HepG2 (cell line): ENCODE measurements at places on chromosomes 5 and 9.

GRCh38 chr5:146461319-146461718 lies 14.2 kb downstream of the TCERG1 start:
- DNase-seq: no peak

DNA sequence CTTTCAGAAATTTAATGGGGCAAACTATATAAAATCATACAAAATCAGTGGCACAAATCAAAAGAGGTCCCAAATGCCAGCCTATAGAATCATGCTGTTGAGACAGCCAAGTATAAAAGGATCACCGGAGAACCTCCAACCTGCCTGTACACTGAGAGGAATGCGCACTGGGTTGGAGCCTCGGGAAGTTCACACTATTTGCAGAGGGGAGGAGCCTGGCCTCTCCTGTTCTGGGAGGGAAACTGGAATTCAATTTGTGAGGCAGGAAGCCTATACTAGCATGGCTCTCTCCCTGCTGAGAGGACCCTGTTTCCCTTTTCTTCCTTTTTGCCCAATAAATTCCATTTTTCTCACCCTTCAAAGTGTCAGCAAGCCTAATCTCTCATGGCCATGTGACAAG lies 406.0 kb downstream of the HINT1 start:
- DNase-seq: no peak

- DNase-seq: no peak
These were observed 70.8 kb downstream of the ROR2 start for GRCh38 chr9:91879231-91879630.

GRCh38 chr5:128334010-128334716 lies 203.9 kb downstream of the FBN2 start:
- no peak for DNase-seq

DNA sequence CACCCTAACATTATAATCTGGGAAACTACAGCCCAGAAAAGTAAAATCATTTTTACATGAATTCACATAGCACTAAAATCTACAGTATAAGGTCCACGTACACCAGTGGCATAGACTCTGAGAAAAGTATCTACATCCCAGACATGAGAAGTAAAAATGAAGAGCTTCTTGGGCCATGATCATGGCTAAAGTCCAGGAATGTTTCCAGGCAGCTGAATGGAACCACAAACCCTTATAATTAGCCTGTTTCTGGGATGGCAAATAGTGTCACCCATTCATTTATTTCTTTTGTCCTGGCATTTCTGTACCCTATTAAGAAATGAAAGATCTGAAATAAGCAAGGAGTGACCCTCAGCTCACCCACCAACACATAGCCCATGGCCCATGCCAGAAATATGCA lies 217.9 kb downstream of the SPOCK1 start:
- DNase-seq: no peak
